RWPE2 (cell line): ENCODE measurements at places on chromosomes 1 and 21.
A peak's percentile ranks its signal among the peaks of the same experiment; 100 is the strongest.

DNA sequence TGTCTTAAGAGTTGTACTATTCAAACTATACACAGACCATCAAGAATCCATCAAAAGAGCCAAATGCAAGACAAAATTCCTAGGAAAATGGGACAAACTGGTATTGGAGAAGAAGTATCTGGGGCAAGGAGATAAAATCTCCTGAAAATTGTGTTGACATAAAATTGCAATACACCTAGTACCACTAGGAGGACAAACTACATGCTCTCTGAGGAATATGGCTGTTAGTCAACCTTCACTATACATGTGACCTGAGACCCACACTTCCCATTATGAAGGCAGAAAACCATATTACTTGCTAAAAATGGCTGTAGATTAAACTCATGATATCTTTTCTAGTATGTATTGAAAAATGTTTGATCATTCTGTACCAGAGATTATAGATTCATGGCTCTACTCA lies 30.0 kb downstream of the IRF2BP2 start:
- DNase-seq = no peak
- no peaks in the 10 kb centered on the region for H3K27me3 ChIP-seq
- no peak overlapping the region for H3K4me3 ChIP-seq
- H3K27ac ChIP-seq = no peak overlapping the region

DNA sequence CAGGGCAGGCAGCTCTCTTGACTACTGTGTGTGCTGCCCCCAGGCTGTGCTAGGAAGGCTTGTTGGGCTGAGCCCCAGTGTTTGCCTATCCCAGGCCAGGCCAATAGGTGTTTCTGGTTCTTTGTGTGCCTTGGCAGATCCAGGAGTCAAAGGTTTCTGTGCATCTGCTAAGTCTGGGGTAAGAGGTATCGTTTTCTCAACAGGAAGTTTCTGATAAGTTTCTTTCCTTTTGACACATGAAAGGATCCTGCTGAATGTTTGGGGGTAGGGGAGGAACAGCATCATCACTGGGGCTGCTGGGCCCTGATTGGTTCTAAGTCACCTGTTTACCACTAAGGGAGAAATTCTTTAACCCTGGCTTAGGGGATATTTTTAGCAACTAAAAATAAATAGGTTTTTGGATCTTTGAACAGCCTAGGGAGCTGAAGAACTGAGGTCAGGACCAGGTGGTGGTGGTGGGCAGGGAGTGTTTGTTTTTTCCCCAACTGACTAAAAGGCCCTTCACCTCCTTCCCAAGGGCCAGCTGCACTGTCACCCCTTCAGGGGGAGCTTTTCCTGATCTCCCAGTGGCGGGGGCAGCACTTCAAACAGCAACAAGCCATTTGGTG lies 85.1 kb downstream of the KCNN3 start:
- H3K4me3 ChIP-seq = no peak overlapping the region
- no peaks in the 10 kb centered on the region for H3K27me3 ChIP-seq
- no peak overlapping the region for H3K27ac ChIP-seq
- H3K4me1 ChIP-seq = no peaks in the 10 kb centered on the region
- no peaks in the 10 kb centered on the region for H3K36me3 ChIP-seq

- H3K4me3 ChIP-seq = no peak overlapping the region
- no peak overlapping the region for H3K27ac ChIP-seq
- no peak for DNase-seq
- H3K36me3 ChIP-seq = no peaks in the 10 kb centered on the region
- no peaks in the 10 kb centered on the region for H3K27me3 ChIP-seq
- H3K4me1 ChIP-seq = no peaks in the 10 kb centered on the region
Observed at GRCh38 chr1:14756589-14757285, 158.3 kb downstream of the KAZN start.

GRCh38 chr1:147700042-147701006 lies 30.0 kb upstream of the ACP6 start:
- DNase-seq = no peak
- H3K27me3 ChIP-seq = no peaks in the 10 kb centered on the region
- H3K27ac ChIP-seq = no peak overlapping the region
- H3K36me3 ChIP-seq = no peaks in the 10 kb centered on the region
- no peak overlapping the region for H3K4me3 ChIP-seq

DNA sequence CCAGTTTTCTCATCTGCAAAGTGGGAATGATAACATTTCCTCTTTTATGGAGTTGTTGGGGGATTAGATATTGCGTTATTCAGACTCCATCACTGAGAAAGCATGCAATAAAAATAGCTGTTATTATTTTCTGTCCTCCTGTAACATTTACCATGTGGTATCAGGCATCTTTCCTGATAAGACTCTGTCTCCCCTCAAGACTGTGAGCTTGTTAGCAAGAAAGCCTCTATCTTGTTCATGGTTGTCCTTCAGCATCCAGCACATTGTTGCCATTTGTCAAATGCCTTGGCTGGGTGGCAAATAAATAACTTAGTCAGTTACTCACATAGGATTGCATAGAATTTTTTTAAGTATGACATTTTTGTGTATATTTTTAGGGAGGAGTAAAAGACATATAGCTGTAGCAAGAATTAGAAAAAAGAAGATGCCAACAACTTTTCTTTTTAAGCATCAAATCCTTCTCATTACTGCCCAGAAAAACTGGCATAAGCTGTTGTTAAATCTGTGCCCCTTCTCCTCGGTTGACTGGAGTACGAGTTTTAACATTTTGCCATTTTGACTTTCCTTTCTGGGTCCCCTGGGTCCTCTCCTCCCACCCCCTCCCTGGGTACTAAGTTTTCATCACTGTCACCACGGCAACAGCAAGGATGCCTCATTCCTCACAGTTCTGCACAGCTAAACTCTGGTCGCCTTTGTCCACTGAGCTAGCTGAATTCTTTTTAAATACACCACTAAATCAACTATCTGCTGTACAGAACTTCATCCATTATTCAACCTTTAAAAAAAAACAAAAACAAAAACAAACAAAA lies 1.0 kb upstream of the JAM2 start:
- no peaks in the 10 kb centered on the region for H3K4me1 ChIP-seq
- no peak overlapping the region for H3K4me3 ChIP-seq
- H3K27ac ChIP-seq = no peak overlapping the region
- peaks cover 39% of the 10 kb centered on the region for H3K27me3 ChIP-seq
- no peak for DNase-seq

DNA sequence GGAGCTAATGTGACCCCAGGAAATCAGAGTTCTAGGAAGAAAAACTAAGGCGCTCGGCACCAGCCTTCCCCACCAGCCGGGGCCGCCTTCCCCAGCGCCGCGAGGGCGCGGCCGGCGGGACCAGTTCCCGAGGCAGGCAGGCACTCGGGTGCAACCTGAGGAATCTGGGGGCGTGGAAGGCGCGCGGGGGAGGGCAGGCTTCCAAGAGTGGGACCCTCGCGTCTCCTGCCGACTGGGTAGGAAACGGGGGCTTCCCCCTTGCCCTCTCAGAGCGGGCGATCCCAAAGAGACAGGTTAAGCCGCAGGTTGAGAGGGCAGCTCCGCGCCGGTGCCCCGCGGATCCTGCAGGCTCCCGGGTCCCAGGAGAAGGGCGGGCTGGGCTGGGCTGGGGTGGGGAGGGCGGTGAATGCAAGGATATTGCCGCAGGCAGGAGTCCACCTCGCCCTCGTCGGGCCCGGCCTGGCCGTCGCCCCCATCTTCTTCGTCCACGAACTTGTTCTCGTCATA lies 431 bp downstream of the ARPC5 start:
- H3K36me3 ChIP-seq = peaks cover 31% of the 10 kb centered on the region
- H3K27me3 ChIP-seq = no peaks in the 10 kb centered on the region
- H3K4me3 ChIP-seq = peak overlapping the region; percentile 64
- H3K27ac ChIP-seq = peak overlapping the region; percentile 79

- H3K4me1 ChIP-seq = no peaks in the 10 kb centered on the region
- no peak for DNase-seq
- H3K4me3 ChIP-seq = no peak overlapping the region
- H3K36me3 ChIP-seq = no peaks in the 10 kb centered on the region
- no peak overlapping the region for H3K27ac ChIP-seq
Observed at GRCh38 chr1:42133390-42133789, 19.8 kb upstream of the GUCA2B start.
